ENCODE measurements at places on chromosomes 16 and 17.

GRCh38 chr16:56013962-56014552, 138.9 kb upstream of the CES5A start:
- DNase-seq, result peak; percentile 5

GRCh38 chr17:13537871-13538643, 63.7 kb downstream of the HS3ST3A1 start:
- DNase-seq, result no peak

- no peak for DNase-seq
These were observed 10.1 kb downstream of the ACSF3 start for GRCh38 chr16:89103781-89104180.

- DNase-seq, result no peak
These were observed 74.1 kb downstream of the ABCC12 start for GRCh38 chr16:48081656-48082055.

DNA sequence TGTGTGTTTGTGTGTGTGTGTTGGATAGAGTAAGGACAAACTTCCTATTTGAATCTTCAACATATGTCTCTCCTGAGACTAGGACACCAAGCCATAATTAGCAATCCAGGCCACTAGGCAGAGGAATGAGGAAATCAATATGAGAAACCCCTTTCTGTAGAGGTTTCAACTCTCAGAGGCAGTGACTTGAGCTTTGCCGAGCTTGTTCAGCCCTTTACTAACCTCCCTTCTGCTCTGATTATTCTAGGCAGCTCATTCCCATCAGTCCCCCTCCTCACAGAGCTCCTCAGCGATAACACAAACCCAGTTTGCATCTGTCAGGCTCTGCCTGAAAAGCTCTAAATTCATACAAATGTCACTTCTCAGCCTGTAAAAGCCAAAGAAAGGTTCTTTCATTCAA, 1030.3 kb downstream of the CDH8 start:
- DNase-seq, result no peak

- DNase-seq, result no peak
These were observed 78.0 kb downstream of the MPRIP start for GRCh38 chr17:17120294-17120693.

- DNase-seq, result no peak
These were observed 1.4 kb upstream of the CHST4 start for GRCh38 chr16:71524566-71525553.

- DNase-seq, result no peak
These were observed 67.8 kb downstream of the GOSR1 start for GRCh38 chr17:30545024-30545423.

DNA sequence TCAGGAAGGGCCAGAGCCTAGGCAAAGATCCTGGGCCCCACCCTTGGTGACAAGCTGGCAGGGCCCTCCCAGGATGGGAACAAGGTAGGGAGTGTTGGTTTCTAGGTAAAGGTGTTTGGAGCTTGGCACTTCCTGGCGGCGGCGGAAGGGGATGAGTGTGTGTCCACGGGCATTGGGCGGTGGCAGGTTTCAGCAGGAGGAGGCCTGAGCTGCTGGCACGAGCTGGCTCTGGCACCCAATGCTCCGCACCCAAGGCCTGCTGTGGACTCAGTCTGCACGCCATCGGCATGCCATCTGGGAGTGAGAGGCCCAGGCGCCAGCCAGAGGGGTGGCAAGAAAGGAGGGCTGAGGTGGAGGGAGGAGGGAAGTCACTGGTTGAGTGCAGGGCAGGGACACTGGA, 46.9 kb upstream of the TAC4 start:
- no peak for DNase-seq

GRCh38 chr16:72744076-72744793, 303.7 kb downstream of the ZFHX3 start:
- DNase-seq, result no peak

DNA sequence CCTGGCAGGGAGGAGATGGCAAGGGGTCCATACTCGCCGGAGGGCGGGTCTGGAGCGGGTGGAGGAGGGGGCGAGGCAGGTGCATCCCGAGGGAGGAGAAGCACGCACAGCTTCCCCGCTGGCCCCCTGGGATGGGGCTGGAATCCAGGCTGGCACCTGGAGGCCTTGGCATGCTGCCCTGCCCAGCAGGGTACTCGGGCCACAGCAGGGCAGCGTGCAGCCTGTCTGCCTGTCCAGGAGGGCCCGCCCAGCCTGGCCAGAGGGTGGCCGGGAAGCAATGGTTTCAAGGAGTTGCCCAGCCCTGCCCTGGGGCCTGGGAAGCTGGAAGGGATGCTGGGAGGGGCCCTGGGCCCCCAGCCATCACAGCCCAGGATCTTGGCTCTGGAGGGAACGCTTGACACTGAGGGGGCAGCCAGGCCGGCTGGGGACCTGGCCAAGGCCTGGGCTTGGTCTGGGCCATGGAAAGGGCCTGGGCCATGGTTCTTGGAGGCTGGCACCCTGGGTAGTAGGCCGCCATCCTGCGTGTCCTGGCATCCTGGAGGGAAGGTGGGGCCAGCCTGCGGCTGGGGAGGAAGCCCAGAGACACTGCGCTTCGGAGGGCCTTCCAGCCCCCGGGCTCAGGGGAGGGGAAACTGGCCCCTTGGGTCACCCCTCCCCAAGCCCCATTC, 1.1 kb downstream of the GLIS2 start:
- DNase-seq, result no peak

- no peak for DNase-seq
These were observed 465.0 kb upstream of the MAF start for GRCh38 chr16:80065541-80065940.

- DNase-seq, result no peak
These were observed 18.1 kb downstream of the SDK2 start for GRCh38 chr17:73625991-73626673.

DNA sequence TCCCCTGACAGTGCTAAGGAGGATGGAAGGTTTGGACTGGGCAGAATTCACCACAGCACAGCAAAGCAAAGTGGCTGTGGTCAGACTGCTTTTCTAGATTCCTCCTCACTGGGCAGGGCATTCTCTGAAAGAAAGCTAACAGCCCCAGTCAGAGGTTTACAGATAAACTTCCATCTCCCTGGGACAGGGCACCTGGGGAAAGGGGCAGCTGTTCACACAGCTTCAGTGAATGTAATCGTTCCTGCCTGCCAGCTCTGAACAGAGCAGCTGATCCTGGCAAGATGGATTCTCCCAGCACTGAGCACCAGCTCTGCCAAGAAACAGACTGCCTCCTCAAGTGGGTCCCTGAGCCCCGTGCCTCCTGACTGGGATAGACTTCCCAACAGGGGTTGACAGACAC, 42.4 kb upstream of the KIF2B start:
- no peak for DNase-seq

GRCh38 chr17:20267459-20267842, 199.9 kb downstream of the LGALS9B start:
- DNase-seq, result peak; percentile 20

- DNase-seq, result no peak
These were observed 21.6 kb upstream of the NCBP3 start for GRCh38 chr17:3867606-3868005.

- no peak for DNase-seq
These were observed 759 bp upstream of the PAM16 start for GRCh38 chr16:4351880-4352279.

- no peak for DNase-seq
These were observed 20.9 kb downstream of the TMEM11 start for GRCh38 chr17:21193031-21193430.

DNA sequence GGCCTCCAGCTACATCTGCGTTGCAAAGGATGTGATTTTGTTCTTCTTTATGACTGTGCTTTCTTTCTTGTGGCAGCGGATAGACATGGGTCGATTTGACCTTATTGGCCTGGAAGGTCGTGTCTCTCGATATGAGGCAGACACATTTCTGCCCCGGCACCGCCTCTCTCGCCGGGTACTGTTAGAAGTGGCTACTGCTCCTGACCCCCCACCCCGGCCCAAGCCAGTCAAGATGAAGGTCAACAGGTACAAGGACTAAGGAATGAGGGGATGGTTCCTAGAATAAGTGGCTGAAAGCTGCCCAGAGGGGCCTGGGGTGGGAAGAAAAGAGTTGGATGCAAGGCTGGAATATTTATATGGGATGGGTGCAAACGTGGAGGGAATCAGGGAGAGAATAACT, 21.1 kb downstream of the SRCAP start:
- DNase-seq, result no peak

GRCh38 chr17:50209472-50210239, 8.2 kb upstream of the COL1A1 start:
- DNase-seq, result no peak

Data from stimulated activated CD8-positive, alpha-beta memory T cell treated with anti-CD3 and anti-CD28 coated beads, Interleukin-15, amount 100 ng/mL, for 1 hour (primary cell).